ENCODE measurements at places on chromosomes 2 and 18.

DNA sequence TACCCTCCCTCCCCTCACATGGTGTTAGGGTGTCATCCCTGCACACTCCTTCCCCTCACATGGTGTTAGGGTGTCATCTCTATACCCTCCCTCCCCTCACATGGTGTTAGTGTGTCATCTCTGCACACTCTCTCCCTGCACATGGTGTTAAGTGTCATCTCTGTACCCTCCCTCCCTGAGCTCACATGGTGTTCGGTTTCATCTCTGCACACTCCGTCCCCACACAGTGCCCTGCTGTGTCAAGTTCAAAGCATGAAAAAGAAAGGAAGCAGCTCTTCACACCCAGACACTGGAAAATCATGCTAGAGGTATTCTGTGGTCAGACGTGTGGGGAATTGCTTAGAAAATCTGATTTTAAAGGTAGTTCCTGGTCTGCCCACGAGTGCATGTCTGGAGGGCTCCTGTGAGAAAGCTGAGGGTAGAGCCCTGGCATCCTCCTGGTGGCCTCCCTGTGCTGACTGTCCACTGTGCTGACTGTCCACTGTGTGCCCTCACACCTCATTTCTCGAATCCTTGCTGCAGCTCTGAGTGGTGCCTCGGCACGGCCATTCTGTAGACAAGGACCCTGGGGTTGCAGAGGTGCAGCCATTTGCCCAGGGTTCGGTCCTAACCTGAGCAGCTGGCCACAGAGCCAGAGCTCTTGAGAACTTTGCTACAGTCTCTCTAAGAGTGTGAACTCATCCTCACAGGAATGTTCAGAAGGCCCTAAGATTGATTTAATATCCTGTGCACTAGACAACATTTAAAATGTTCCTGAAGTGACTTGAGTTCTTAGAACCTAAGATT, 69.1 kb upstream of the NFATC1 start:
- no peak for DNase-seq

- no peak for DNase-seq
These were observed 1.1 kb upstream of the MBOAT2 start for GRCh38 chr2:9004338-9005204.

GRCh38 chr18:66066191-66066590, 315.4 kb downstream of the CDH7 start:
- no peak for DNase-seq

GRCh38 chr2:162261032-162261945, 18.0 kb upstream of the FAP start:
- DNase-seq, result no peak

GRCh38 chr2:198400999-198401398, 596.6 kb downstream of the PLCL1 start:
- DNase-seq, result no peak

GRCh38 chr2:207328944-207329386, 163.2 kb upstream of the KLF7 start:
- no peak for DNase-seq

DNA sequence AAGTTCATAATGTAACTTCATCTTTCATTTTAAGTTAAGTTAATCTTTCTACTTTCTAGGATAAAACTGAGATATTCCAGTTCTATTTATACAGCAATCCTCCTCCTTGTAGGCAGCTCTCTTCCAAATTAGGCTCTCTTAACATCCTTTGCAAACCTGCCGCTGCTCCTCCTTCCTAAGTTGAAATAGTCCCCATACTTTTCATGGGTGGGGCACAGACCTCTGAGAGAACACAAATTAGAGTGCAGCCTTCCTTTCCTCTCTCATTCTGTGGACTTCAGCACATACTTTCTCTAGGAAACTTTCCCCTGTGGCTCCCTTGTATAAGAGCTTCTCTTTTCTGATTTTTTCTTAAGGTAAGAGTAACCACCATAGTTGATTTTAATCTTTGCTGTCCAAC, 28.3 kb downstream of the TWSG1 start:
- DNase-seq, result no peak

- no peak for DNase-seq
These were observed 753.5 kb upstream of the PKDCC start for GRCh38 chr2:41294331-41294730.

DNA sequence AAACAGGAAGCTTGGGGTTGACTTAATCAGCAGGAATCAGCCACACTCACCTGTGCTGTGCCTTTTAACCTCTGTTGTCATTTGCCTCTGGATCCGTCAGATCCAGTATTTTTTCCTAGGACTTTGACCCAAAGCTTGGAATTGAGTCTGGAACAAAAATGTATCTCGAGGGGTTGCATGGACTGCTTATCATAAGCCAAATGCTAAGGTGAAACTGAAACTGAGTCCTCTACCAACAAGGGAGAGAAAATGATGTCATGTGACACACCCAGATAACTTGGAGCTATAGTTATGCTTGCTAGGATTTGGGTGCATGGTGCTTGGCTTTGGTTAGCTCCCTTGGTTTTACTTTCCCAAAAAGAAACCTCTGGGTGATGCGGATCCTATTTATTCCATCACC, 2158.6 kb upstream of the PIK3C3 start:
- no peak for DNase-seq

DNA sequence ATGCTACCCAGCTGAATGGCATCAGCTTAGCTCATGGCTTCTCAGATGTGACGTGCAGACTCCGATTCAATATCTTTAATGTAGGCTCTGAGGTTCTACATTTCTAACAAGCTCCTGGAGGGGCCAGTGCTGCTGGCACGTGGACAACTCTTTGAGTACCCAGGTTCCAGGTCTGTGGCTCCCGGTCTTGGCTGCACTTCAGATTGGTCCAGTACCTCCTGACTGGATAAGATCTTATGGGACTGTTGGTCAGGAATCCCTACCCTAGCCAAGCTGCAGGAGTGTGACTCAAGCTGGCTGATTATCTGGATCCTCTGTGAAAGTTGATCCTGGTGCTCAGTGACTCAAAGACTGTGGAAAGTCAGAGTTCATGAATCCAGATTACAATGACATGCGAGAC, 222.1 kb downstream of the ANKRD30B start:
- DNase-seq, result no peak

DNA sequence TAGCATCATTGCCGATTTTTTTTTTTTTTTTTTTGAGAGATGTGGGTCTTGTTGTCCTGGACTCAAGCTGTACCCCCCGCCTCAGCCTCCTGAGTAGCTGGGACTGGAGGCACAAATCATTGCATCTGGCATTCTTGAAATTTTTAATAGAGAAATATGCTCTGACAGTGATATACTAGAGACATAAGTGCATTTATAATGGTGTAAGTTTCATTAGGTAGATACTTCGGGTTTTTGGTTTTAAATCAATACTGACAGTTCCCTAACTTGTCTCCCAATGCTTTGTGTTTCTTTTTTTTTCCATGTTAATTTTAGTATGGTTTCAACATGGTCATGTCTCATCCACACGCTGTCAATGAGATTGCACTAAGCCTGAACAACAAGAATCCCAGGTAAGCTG, 138.7 kb downstream of the PRPF40A start:
- DNase-seq, result no peak

DNA sequence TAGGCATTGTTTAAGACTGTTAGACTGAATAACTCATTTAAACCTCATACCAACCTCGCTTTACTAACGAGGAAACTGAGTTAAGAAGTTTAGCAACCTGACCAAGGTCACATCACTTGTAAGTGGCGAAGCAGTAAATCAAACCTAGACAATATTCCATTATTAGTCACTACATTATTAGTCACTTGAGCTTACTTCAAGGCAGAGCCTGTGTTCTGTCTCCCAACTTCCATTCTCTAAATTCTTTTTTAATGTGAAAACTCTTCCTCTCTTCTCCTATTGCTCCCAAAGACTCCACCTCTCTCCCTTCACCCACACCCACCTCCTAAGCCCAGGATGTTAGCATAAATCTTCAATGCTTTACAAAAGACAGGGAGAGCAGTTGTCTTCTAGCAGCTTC, 156.5 kb downstream of the ARL6IP6 start:
- DNase-seq, result no peak

DNA sequence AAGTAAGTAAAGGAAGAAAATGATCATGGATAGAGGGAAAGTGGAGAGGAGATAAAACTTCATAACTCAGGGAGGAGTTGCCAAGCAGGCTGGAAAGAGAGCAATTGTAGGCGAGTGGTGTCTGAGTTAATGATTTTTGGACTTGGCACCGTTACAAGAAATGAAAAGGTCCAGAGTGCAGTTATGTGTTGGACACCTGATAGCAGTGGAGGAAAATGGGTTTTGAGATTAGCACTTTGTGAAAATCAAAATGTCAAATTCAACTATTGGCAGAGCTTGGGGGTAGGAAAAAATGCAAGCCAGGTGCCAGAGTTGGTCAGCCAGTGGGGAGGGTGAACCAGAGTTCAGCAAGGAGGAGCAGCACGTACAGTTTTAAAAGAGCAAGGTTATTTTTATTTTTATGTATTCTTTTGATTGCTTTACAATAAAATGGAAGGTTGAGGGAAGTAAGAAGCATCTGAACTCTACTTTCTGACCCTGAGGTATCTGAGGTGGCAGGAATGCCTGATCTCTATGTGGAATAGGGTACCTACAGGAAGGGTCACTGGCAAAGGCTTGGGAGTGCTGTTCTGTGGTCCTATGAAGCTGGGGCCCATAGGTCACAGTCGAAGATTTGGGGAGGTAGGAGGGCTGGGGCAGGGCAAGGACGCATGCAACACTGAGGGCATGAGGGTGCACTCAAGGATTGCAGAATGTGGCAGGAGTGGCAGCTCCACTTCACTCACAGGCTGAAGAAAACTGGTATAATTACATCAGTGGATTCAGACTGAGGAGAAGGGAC, 127.5 kb downstream of the CD8B2 start:
- DNase-seq, result no peak

DNA sequence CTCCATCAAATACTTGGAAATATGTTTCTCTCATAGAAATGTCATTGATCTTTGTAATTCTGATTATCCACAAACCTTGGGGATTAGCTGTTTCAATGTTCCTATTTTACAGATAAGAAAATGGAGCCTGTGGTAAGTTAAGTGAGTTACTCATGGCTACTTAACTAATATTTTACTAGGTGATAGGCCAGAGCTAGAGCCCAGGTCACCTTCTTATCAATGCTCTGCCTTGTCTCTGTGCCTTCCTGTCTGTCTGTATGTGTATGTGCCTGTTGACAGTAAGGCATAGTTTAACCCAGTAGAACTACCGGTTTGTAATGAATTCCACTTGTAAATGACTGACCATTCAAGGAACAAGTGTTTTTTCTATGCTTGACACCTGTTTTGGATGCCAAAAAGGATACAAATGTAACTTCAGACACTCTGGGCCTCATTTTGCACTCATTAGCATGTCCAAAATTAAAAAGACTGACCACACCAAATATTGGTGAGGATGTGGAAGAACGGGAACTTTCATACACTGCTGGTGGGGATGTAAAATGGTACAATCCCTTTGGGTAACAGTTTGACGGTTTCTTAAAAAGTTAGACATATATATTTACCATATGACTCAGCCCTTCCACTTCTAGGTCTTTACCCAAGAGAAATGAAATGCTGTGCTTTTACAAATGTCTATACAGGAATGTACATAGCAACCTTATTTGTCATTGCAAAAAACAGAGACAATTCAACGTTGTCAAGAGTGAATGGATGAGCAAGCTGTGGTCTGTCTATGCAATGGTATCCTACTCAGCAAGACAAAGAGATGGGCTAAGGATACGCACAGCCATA, 19.6 kb upstream of the IL1A start:
- DNase-seq, result no peak

DNA sequence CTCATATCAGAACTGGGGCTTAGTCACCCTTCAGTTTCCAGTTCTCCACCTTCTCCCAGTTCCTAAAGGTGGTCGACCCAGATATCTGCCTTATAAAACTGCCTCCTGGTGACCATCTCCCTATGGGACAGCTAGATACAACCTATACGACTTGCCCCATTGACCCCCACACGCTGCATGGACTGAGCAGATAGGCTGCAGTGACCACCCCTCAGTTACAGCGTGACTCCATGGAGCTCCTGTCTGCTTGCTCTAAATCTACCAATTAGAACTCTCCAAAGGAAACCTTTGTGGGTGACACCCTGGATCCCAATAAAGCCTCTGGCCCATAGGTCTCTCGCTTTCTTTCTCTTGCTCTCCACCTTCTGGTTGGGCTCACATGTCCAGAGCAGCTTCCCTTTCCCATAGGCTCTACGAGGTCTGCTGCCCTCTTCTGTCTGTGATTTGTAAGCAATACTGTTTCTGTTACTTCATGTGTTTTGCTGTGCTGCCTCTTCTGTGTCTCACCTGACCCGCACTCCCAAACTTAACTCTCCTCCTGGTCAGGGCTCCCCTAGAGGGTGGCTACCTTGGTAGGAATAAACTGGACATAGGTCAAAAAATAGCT, 971.3 kb upstream of the FAM98A start:
- DNase-seq, result no peak

DNA sequence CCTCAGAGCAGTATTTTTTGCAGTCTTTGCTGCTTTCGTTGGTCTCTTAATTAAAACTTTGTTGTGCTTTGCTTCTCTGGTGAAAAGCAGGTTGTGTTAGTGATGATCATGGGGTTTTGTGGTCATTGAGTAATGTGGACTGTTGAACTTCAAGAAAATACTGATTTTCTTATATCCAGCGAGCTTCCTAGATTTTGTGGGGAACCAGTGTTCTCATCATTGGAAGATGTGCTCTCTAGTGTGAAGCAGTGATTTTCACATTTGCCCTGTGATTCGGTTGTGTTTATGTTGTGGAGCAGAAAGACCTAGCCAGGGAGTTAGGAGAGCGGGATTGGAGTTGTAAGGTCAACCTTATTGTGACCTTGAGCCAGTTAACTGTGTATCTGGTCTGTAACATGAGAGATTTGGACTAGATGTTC, 12.4 kb downstream of the ASAP2 start:
- DNase-seq, result no peak

DNA sequence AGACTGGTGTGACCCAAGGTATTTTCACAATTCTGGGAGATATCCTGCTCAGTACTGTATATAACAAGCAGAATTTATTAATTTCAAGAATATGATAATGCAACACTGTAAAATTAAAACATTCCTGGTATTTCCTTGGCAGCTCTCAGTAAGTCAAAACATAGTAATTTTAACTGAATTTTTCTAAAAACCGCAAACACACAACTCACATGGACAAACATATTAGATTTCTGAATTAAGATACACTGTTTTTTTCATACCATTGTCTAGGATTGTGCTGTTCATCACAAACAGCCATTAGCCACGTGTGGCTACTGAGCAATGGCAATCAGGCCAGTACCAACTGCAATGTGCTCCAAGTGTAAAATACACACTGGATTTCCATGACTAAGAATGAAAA, 29.6 kb downstream of the LPIN2 start:
- no peak for DNase-seq

GRCh38 chr2:148812306-148812705, 62.7 kb upstream of the KIF5C start:
- DNase-seq, result no peak

DNA sequence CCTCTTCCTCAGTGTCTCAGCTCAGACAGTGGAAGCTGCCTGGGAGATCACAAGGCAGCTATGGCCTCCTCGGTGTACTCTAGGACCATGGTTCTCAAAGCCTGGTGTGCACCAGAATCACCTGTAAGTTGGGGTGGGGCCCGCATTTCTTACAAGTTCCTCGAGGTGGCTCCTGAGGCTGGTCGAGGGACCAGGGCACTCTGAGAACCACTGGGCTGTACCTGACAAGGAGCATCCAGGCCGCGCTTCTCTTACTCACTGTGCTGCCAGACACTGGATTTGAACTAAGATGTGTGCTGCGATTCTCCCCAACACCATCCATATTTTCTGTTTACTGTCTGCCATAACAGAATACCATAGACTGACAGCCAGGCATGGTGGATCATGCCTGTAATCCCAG, 59.5 kb downstream of the DIPK1C start:
- DNase-seq, result no peak

- no peak for DNase-seq
These were observed 65.5 kb downstream of the DGKD start for GRCh38 chr2:233419602-233420391.

- DNase-seq, result no peak
These were observed 4.3 kb upstream of the TRPM8 start for GRCh38 chr2:233912691-233913423.

Data from SHP77 treated with DMSO at 0.1 percent for 48 hours (cell line).